Mesothelial cell of epicardium (in vitro differentiated cells): ENCODE measurements at places on chromosomes 2 and 18.

DNA sequence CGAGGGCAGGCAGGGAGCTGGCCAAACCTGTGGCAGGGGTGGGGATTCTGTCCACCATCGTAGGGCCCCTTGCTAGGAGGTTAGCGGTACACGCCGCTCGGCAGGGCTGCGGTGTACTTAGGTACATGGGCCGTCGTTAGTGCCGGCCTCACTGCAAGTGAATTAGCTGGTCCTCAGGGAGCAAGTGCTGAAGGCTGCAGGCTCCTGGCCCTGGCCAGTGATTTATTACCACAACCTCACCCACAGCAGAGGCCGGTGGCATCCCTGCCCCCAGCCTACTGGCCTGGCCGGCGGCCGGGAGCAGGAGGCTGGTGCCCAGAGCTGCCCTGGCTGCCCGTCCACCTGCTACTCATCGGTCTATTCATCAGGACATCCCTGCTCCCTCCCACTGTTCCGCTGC lies 19.6 kb upstream of the PTMA start:
- no peak overlapping the region for H3K27ac ChIP-seq
- H3K36me3 ChIP-seq = no peaks in the 10 kb centered on the region
- peaks cover 3% of the 10 kb centered on the region for H3K4me1 ChIP-seq
- no peak for DNase-seq
- no peaks in the 10 kb centered on the region for H3K27me3 ChIP-seq

DNA sequence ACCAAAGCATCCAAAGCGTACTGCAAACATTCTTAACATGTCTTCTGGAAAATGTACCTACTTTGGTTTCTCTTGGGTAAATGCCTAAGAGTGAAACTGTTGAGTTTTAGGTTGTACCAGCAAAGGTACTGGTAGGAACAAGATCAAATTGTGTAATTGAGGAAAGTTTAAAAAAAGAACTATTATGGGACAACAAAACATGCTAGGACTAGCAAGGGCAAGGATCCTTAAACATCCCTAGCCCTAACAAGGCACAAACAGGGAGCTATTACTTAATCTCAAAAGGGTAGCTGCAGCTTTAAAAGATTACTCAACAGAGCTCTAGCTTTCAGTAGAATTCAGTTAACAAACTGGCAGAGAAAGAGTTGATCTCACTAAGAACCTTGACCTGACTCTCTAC lies 56.0 kb upstream of the GRB14 start:
- peaks cover 21% of the 10 kb centered on the region for H3K36me3 ChIP-seq
- H3K27me3 ChIP-seq = no peaks in the 10 kb centered on the region
- no peaks in the 10 kb centered on the region for H3K4me1 ChIP-seq
- no peak overlapping the region for H3K4me3 ChIP-seq
- no peak for DNase-seq

GRCh38 chr2:121400201-121400600 lies 115.2 kb upstream of the TFCP2L1 start:
- no peak for DNase-seq
- no peaks in the 10 kb centered on the region for H3K4me1 ChIP-seq
- H3K27ac ChIP-seq = no peak overlapping the region

GRCh38 chr2:226652369-226652768 lies 147.3 kb downstream of the IRS1 start:
- peaks cover 10% of the 10 kb centered on the region for H3K36me3 ChIP-seq
- peaks cover 63% of the 10 kb centered on the region for H3K4me1 ChIP-seq
- H3K27ac ChIP-seq = peak overlapping the region; percentile 92
- H3K4me3 ChIP-seq = no peak overlapping the region
- H3K27me3 ChIP-seq = no peaks in the 10 kb centered on the region

DNA sequence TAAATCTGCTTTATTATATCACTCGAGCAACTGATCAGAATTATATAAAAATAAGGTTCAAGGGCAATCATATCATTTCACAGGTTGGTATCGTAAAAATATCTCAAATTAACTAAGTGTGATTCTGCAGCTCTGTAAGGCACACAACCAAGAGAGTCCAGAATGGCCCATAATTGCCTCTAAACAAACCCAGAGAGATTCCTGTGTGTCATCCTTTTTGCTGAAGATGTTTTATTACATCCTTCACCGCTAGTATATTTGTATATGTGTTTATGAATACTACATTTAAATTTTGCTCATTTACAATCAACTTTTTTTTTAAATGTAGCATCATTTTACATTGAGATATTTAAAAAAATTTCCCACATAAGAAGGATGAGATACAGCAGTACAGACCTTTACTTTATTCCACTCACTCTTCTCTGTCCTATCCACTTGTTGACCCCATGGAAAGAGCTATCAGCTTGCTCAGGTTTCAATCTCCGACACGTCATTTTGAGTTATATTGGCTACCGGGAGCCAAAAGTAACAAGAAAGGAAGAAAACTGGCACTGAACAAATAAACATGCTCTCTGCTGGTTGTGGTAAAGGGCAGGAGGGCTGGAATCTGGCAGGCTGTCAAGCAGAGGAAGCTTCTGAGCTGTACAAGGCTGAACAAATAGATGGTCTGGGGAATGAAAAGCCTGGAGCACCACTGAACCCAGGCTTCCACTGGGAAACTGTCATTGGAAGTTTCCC lies 23.1 kb downstream of the PLA2R1 start:
- H3K36me3 ChIP-seq = peaks cover 4% of the 10 kb centered on the region
- H3K27me3 ChIP-seq = no peaks in the 10 kb centered on the region
- H3K27ac ChIP-seq = peak overlapping the region; percentile 18
- no peak for DNase-seq
- peaks cover 15% of the 10 kb centered on the region for H3K4me1 ChIP-seq

GRCh38 chr2:43332653-43333052 lies 106.2 kb upstream of the ZFP36L2 start:
- H3K27ac ChIP-seq = peak overlapping the region; percentile 65
- H3K27me3 ChIP-seq = no peaks in the 10 kb centered on the region
- H3K4me3 ChIP-seq = peak overlapping the region; percentile 6
- no peak for DNase-seq
